ENCODE measurements at places on chromosomes 7 and 10.

DNA sequence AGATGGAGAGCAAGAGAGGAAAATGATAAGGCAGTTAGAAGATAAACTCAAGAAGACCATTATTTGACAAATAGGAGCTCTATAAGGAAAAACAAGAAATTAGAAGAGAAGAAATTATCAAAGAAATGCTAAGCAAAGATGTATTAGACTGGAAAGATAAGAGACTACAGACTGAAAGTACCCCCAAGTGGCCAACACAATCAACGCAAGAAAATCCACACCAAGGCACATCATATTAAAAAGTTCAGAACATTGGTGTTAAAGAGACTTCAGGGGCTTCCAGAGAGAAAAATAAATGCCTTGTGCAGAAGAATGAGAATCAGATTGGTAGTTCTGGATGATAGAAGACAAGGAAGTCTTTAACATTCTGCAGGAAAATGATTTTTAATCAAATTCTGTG is 46.0 kb downstream of the SH2D4B start:
- DNase-seq = no peak

- DNase-seq = no peak
Measured at GRCh38 chr7:117017017-117017451, 63.7 kb downstream of the ST7 start.

DNA sequence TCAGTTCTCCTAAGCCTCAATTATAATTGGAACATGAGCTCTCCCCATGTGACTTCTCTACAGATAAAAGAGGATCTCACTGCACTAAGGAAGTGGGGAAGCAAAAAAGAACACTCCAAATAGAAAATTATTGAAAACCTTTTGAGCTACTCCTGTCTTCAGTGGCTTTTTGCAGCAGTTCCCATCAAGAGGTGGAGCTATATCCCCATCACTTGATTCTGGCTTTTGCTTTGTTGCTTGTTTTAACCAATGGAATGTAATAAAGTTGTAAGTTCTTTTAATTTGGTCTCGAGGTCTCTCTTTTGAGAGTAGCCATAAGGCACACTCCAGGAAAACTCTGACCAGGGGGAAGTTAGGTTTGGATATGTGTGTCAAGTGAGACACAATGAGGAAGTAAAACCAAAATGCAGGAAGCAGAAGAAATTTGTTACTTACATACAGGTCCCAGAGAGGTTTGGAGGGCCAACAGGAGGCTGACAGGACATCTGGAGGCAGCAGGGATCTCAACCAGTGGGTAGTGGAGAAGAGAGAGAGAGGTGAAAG is 569.4 kb downstream of the HTR7 start:
- DNase-seq = no peak

DNA sequence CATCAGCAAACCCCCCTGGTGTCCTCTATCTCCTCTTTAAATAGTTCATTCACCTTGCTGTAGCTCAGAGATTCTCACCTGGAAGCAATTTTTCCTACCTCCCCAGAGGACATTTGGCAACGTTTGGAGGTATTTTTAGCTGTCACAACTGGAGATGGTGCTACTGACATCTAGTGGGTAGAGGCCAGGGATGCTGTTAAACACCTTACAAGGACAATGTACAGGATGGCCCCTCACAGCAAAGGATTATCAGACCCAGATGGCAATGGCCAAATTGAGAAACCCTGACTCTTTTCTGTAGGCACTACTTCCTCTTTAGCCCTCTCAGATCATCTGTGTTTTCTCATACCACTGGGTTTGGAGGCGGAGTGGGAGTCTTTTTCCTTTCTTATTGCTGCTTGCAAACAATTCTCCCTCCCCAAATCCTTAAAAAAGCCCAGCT is 13.2 kb upstream of the TRA2A start:
- DNase-seq = no peak
